Immature natural killer cell (primary cell): ENCODE measurements at places on chromosomes 7 and 10. TPM values are rescaled to one million over a fixed set of nuclear protein-coding genes. Genes with fewer than 3 reads are reported as not detected.

DNA sequence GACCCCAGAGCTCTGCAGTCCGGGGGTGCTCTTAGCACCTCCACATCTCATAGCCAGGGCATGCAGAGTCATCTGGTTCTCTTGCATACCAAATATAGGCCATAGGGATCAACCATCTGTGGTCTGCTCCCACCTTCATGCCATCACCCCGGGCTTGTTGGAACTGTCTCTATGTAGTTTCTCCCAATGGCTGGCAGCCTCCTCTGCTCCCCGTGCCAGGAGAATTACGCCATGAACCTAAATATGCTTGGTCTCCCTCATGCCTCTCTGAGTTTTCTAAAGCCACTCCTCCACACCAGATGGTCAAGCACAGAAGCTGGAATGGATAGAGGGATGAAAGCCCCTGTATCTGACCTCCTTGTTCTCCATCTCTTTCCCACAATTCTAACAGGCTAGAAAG is 302.6 kb upstream of the MYO3A start:
- H3K27ac ChIP-seq, result no peak overlapping the region
- H3K4me1 ChIP-seq, result no peaks in the 10 kb centered on the region
- H3K4me3 ChIP-seq, result no peak overlapping the region
- H3K36me3 ChIP-seq, result no peaks in the 10 kb centered on the region

DNA sequence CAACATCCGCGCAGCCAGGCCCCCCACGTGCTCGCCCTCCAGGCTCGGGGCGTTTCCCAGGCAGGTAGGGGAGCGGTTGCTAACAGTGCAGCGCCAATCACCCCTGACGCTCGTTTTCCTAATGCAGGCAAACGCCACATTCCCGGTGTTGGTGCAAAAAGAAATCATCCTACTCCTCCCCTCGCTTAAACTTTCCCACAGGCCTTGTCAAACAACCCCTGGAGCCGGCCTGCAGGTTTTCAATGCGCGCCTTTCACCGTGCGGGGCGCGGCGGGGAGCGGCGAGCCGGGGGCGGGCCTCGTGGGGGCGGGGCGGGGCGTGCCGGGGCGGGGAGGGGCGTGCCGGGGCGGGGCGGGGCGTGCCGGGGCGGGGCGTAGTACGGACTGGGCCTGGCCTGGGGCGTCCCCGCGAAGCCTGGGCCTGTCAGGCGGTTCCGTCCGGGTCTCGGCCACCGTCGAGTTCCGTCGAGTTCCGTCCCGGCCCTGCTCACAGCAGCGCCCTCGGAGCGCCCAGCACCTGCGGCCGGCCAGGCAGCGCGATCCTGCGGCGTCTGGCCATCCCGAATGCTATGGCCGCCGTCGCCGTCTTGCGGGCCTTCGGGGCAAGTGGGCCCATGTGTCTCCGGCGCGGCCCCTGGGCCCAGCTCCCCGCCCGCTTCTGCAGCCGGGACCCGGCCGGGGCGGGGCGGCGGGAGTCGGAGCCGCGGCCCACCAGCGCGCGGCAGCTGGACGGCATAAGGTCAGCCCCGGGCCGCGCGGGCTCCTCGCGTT is at the start of gene ECHDC3:
Gene ECHDC3 (plus strand): TSS at position 374 of the 770 bp plus-strand sequence. CDS start 195 bp downstream, at position 569.
- H3K27ac ChIP-seq, result no peak within 1 kb of the TSS
- H3K4me1 ChIP-seq, result peaks cover 9% of the 10 kb centered on the region
- peak; percentile 46 for DNase-seq
- H3K36me3 ChIP-seq, result no peaks in the 10 kb centered on the region
- peak within 1 kb of the TSS; percentile 67 for H3K4me3 ChIP-seq

DNA sequence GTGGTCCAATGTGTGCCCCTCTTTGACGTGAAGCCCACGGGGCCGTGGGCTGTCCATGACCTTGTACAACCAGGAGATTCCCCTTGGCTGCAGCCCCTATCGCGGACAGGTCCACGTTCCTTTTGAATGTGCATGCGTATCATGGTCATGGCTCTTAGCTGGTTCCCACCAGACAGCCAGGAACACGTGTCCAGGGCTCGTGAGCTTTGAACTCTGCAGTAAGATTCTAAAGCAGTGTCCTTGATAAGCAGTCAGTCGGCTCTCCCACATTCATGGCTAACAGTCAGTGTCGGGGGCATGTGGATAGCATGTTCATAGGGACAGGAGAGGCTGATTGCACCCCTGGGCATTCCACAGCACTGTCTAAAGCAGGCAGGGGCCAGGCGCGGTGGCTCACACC is 75.9 kb upstream of the SH2B2 start:
- no peaks in the 10 kb centered on the region for H3K27me3 ChIP-seq
- no peak overlapping the region for H3K4me3 ChIP-seq
- DNase-seq, result no peak
- H3K36me3 ChIP-seq, result peaks cover 3% of the 10 kb centered on the region
- no peaks in the 10 kb centered on the region for H3K4me1 ChIP-seq

CDK5 gene
- polyA plus RNA-seq, result 15.6 TPM

DNA sequence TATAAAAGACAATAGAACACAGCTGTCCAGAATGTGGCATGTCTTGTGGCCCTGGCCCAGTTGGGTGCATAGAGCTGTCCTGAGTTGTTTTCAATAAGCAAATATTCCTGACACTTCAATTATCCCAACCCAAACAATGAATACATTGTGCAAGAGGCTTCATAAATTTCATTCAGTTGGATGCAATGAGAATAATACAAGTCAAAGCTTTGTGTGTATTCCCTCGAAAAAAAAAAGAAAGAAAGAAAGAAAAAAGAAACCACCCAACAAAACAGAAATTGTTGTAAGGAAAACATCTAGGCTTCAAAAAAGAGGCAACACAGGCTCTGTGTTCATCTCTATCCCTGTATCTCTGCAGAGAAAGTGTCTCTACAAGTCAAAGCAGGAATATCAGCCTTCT is 138.7 kb upstream of the ADO start:
- H3K36me3 ChIP-seq, result no peaks in the 10 kb centered on the region
- H3K4me3 ChIP-seq, result no peak overlapping the region
- no peak for DNase-seq
- H3K27ac ChIP-seq, result no peak overlapping the region

PRLHR gene
- polyA plus RNA-seq, result not detected

AQP1 gene
- polyA plus RNA-seq, result not detected

- H3K36me3 ChIP-seq, result peaks cover 24% of the 10 kb centered on the region
- no peak overlapping the region for H3K27ac ChIP-seq
- DNase-seq, result no peak
These were observed 5.6 kb upstream of the AS3MT start for GRCh38 chr10:102863660-102864059.

DRGX gene
- not detected for polyA plus RNA-seq

ALKBH4 gene
- 16.2 TPM for polyA plus RNA-seq

DNA sequence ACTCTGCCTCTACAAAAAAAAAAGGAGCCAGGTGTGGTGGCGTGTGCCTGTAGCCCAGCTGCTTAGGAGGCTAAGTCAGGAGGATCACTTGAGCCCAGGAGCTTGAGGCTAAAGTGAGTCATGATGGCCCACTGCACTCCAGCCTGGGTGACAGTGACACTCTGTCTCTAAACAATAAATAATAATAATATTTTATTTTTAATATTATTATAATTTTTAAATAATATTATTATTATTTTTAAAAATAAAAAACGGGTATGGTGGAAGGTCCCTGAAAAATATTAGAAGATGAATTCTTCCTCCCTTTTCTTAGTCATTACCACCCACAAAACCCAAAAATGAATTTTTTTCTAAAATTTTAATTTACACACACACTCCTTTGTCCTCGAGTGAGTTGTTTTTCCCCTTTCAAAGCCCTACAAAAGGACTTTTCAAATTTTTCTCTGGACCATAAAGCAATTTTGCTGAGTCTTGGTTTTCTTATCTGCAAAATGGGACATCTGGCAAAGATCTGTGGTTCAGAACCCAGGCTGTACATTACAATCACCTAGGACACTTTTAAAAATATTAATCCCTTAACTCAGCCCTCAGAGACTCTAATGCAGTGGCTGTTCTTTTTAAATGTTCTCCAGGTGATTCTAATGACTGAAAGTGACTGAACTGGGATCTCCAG is 174.0 kb upstream of the NEBL start:
- peaks cover 2% of the 10 kb centered on the region for H3K27me3 ChIP-seq
- H3K36me3 ChIP-seq, result no peaks in the 10 kb centered on the region
- DNase-seq, result no peak
- H3K27ac ChIP-seq, result no peak overlapping the region
- H3K4me1 ChIP-seq, result no peaks in the 10 kb centered on the region

SDK1 gene
- not detected for polyA plus RNA-seq

MGAM2 gene
- not detected for polyA plus RNA-seq

GOLGA7B gene
- 0.17 TPM for polyA plus RNA-seq

SPDYE16 gene
- polyA plus RNA-seq, result not detected

SLC26A5 gene
- polyA plus RNA-seq, result not detected

- no peak for DNase-seq
- H3K27ac ChIP-seq, result no peak overlapping the region
- H3K27me3 ChIP-seq, result peaks cover 1% of the 10 kb centered on the region
- no peak overlapping the region for H3K4me3 ChIP-seq
- H3K4me1 ChIP-seq, result no peaks in the 10 kb centered on the region
- no peaks in the 10 kb centered on the region for H3K36me3 ChIP-seq
These were observed 448.7 kb upstream of the PFKP start for GRCh38 chr10:2618690-2619089.

ASB15 gene
- not detected for polyA plus RNA-seq

GRCh38 chr10:60073781-60074656 is 167.7 kb upstream of the CCDC6 start:
- no peaks in the 10 kb centered on the region for H3K27me3 ChIP-seq
- DNase-seq, result no peak
- no peak overlapping the region for H3K27ac ChIP-seq
- no peak overlapping the region for H3K4me3 ChIP-seq
- H3K36me3 ChIP-seq, result peaks cover 8% of the 10 kb centered on the region
- no peaks in the 10 kb centered on the region for H3K4me1 ChIP-seq

GRCh38 chr10:127913368-127913759 is 6.5 kb downstream of the PTPRE start:
- no peak overlapping the region for H3K27ac ChIP-seq
- H3K4me1 ChIP-seq, result no peaks in the 10 kb centered on the region
- H3K27me3 ChIP-seq, result peaks cover 7% of the 10 kb centered on the region
- no peak overlapping the region for H3K4me3 ChIP-seq

LIPJ gene
- not detected for polyA plus RNA-seq

PIP4K2A gene
- polyA plus RNA-seq, result 62.9 TPM

GRCh38 chr7:1755783-1756625 is 85.9 kb downstream of the ELFN1 start:
- H3K4me1 ChIP-seq, result peaks cover 11% of the 10 kb centered on the region
- peaks cover 7% of the 10 kb centered on the region for H3K27me3 ChIP-seq
- H3K36me3 ChIP-seq, result no peaks in the 10 kb centered on the region

DNA sequence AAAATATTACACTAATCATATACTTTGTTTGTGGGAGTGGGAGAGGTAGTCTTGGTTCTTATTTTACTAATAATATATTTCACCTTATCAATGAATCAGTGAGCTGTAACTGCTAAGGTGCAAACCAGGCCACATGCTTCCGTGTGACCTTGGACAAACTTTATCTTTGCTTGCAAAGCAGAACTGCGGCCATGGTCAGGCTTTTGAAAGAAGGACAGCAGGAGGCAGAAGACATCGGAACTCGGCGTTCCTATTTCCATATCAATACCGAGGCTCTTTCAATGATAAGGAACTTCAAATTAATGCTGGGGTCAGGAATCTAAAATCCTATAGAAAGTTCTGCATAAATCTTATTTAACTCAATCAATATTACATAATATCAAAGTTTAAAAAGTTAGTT is 491.9 kb upstream of the PFKP start:
- H3K36me3 ChIP-seq, result no peaks in the 10 kb centered on the region
- no peaks in the 10 kb centered on the region for H3K4me1 ChIP-seq
- H3K27ac ChIP-seq, result no peak overlapping the region
- DNase-seq, result no peak
- no peak overlapping the region for H3K4me3 ChIP-seq

GRCh38 chr10:75305675-75306074 is 69.9 kb upstream of the COMTD1 start:
- no peak for DNase-seq
- no peaks in the 10 kb centered on the region for H3K27me3 ChIP-seq
- H3K4me3 ChIP-seq, result no peak overlapping the region
- H3K36me3 ChIP-seq, result no peaks in the 10 kb centered on the region
- H3K27ac ChIP-seq, result no peak overlapping the region

LRRC61 gene
- polyA plus RNA-seq, result 19.4 TPM

DNA sequence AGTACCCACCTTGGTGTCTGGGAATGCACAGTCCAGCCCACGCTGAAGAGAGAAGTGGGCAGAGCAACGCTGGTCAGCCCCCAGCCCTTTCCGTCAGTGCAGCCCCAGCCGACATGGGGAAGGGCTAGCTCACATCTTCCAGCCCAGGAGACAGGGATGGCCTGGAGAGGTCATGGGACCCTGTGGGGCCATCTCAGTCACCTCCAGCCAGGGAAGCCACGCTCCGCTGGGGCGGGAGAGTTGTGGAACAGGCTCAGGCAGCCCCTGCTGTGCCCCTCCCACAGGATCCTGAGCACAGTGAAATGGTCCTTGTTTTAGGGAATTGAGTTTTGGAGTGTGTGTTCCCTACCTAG is 85.1 kb downstream of the PAXIP1 start:
- no peak overlapping the region for H3K4me3 ChIP-seq
- no peak for DNase-seq
- H3K4me1 ChIP-seq, result peaks cover 5% of the 10 kb centered on the region
- no peaks in the 10 kb centered on the region for H3K36me3 ChIP-seq

DNA sequence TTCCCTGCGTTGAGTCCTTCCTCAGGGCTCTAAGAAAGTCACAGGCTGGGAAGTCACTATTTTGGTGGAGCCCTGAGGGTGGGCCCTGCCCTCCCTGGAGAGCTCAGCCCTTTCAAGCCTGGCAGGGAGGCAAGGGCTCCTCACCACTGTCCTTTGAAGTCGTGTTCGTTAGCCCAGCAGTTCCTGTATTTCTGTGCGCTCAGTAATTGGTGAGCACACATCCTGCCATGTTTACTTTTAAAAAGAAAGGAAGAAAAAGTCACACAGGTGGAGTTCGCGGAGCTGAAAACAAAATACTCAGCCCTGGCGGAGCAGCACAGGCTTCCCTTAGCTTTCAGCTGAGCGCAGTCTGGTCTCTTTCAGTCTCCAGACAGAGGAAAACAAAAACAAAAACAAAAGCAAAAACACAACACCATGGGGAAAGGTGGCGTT is 37.1 kb downstream of the PRKCQ start:
- H3K27ac ChIP-seq, result peak overlapping the region; percentile 98
- peaks cover 84% of the 10 kb centered on the region for H3K4me1 ChIP-seq
- H3K27me3 ChIP-seq, result no peaks in the 10 kb centered on the region

- H3K4me1 ChIP-seq, result no peaks in the 10 kb centered on the region
- DNase-seq, result no peak
- H3K27me3 ChIP-seq, result no peaks in the 10 kb centered on the region
- no peak overlapping the region for H3K4me3 ChIP-seq
- no peak overlapping the region for H3K27ac ChIP-seq
- peaks cover 3% of the 10 kb centered on the region for H3K36me3 ChIP-seq
These were observed 151.1 kb downstream of the SORCS1 start for GRCh38 chr10:107013258-107014006.

PDE6C gene
- not detected for polyA plus RNA-seq

DNA sequence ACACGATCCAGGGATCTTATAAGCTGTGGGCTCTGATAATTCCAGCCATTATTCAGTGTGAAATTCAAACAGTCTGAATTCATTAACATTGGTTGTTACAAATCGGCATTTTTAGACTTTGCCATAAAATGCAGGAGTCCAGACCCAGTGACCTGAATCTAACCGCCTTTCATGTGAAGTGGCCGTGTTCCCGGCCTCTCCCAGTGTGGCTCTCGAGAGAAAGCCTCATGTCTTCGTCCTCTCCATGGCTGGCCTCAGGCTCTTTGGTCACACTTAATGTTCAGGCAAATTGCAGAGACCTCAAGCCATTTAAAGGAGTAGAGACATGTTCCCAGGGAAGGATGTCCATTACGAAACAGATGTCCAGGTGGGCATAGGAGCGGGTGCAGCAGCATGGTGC is 59.3 kb downstream of the CTBP2 start:
- peaks cover 3% of the 10 kb centered on the region for H3K27me3 ChIP-seq
- H3K27ac ChIP-seq, result no peak overlapping the region
- H3K4me1 ChIP-seq, result peaks cover 100% of the 10 kb centered on the region
- DNase-seq, result no peak
- H3K36me3 ChIP-seq, result no peaks in the 10 kb centered on the region
- no peak overlapping the region for H3K4me3 ChIP-seq
